ENCODE measurements at places on chromosomes 16 and 17.

- no peak for DNase-seq
These were observed 11.4 kb upstream of the ITPRIPL2 start for GRCh38 chr16:19102187-19102872.

DNA sequence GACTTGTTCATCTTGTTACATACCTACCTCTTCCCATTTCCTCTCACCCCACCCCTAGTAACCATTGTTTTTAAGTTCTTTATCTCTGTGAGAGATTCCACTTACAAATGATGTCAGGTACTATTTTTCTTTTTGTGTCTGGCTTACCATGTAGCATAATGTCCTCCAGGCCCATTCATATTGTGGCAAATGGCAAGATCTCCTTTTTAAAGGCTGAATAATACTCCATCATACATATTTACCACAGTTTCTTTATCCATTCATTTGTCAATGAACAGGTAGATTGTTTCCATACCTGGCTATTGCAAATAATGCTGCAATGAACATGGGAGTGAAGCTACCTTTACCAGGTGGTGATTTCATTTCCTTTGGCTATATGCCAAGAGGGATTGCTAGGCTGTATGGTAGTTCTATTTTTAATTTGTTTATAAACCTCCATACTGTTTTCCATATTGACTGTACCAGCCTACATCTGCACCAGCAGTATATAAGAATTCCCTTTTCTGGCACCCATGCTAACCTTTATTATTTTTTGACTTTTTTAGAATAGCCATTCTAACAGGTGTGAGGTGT, 53.9 kb downstream of the NSRP1 start:
- DNase-seq, result no peak

DNA sequence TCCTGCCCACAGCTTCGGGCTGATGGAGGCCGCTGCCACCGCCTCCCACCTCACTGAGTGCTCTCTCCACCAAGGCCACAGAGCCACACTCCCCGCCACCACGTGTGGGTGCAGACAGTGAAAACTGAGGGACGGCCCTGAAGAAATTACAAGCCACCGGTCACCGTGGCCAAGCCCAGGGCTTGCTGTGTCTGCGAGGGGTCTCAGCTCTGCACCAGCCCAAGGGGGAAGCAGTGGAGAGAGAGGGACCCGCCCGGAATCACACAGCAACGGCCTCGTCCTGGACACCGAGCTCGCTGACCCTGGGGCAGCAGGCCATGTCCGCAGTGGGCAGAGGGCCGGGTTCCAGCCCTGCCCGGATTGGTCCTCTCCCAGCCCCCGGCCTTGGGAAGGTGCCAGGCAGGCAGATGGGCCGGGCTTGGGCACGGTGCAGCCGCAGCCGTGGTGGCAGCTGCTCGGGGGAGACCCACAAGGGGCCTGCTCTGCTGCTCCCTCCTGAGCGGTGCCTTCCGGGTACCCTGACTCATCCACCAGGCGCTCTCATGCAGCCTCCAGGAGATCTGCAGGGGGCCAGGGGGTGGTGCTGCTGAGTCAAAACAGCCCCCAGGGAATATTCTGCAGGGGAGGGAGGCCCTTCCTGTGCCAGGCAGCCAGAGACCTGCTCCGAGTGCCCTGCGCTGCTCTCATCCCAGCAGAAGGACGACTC, 52.0 kb downstream of the CBFA2T3 start:
- DNase-seq, result no peak

DNA sequence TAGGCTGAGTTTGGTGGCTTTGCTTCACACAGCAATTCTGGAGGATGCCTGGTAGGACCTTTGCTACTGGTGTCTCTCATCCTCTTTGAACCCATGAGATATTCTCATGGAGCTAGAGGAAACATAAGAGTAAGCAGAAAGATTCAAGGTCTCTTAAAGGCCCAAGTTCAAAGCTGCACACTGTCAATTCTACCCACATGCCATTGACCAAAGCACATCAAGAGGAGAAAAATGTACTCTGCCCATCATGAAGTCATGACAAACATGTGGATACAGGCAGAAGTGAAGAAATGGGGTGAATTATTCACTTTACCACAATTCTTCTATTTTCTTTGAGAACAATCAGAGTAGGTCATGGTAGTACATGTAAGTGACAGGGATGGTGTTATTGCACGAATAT, 13.1 kb downstream of the SKA2 start:
- no peak for DNase-seq

GRCh38 chr16:87115646-87116045, 201.5 kb downstream of the C16orf95 start:
- DNase-seq, result peak; percentile 6

DNA sequence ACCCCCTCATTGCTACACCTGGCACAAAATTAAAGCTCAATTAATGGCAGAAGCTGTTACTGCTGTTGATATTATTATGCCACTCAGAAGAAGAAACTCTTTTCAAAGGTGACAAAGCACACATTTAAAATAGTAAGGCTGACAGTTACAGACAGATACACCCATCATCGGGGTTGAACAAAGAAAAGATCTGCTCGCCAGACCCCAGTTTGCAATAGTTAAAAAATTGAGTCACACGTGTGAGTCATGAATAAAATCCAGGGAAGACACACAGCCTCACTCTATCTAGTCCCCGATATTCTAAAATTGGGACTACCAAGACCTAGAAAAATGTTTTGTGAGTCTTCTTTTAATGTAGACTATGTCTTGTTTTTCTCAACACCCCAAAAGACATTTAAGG, 330.0 kb upstream of the SOX9 start:
- DNase-seq, result no peak

Measured in LNCaP clone FGC (cell line).